ENCODE measurements at places on chromosomes 7 and 10.

DNA sequence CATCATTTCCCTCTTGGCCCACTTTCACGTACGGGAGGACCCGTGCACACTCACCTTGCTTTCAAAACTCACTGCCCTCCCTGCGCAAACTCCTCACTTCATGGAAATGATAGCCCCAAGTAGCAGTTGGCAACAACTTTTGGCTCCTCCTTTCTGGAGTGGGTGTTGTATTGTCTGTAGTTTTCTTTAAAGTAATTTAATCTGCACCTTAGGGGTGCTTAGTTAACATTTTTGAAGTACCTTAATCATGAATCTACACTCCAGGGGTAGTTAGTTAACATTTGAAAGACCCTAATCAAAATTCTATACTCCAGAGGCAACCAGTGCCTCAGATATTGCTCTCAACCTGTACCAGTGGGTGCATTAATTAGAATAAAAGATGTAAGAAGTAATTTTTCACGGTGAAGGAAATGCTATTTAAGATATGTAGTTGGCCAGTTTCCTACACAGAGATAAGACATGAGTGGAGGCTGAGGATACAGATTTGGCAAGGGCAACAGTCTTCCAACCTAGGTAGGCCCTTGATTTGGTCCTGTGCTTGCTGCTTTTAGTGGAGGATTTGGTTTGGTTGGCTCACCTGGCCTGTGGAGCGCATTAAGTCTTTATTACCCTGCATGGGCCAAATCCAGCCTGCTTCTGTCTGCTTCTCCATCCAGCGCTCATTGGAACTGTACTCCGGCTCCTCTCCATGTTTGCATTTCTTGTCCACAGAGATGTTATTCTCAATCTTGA, 93.0 kb downstream of the EXOC4 start:
- no peak for DNase-seq

DNA sequence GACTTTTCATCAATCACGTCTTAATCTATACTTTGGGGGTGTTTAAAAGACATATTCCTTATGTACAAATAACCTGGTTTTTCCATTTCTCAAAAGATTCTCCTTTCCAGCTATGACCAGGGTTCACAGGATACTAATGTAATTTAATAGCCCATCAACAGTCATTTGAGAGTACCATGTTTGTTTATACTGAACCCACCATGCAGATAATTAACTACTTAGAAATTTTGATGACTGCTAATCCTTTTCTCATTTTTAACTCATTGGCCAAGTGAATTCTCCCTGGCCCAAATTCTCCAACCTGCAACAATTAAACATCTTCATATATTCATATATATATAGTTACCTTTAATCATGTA, 28.8 kb upstream of the KMT2E start:
- DNase-seq = no peak

DNA sequence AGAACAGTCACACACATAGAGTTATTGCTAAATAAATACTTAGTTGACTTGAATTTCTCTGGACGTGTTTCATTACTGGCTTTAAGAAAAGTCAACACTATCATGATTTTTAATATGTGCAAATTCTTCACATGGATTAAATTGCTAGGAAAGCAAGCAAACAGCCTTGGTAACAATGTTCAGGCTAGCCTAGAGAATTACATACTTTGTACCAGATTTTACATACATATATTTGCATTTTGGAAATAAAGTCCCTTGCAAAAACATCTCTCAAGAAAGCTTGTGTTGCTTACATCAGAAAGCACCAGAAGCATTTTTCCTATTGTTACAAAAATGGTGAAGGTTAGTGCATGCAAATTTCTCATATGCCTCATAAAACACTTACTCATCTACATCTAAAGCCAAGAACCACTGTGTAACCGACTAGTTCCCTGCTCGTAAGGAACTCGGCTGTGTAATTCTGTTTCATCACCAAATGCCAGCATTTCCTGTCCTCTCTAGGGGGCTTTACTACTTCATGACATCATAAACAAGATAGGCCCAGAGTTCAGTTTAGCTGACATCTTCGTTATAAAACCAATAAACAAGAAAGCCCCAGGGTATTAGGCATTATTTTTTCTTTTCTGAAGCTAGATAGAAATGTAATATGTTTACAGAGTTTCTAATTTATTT, 87.8 kb downstream of the CFAP58 start:
- peak; percentile 93 for DNase-seq

- DNase-seq = no peak
These were observed 135.2 kb upstream of the DLX6 start for GRCh38 chr7:96870185-96870584.

DNA sequence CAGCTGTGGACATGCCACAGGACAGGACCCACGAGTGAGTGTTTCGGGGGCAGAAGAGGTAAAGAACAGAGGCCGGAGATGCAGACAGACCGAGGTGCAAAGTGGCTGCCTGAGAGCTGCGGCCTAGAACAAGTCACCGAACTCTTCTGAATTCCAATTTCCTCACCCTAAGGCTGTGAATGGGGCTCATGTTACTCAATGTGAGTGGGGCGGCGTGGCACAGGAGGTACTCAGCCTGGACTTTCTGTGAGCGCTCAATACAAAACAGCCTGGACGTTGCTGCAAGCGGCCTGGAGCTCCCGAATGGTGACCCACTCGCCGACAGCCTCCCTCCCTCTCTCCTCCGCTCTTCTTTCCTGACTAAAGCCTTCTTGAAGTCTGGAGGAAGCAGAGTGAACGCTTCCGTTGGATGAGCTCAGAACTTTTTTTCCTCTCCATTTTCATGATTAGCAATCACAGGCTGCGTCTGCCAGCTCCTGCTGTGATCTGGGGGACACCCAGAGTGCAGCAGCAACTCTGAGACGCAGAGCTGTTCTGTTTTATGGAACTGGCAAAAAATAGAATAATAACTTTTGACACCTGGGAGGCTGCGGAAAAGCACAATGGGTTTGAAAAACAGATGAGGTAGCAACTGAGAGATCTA, 108.5 kb downstream of the PTPRN2 start:
- DNase-seq = no peak

DNA sequence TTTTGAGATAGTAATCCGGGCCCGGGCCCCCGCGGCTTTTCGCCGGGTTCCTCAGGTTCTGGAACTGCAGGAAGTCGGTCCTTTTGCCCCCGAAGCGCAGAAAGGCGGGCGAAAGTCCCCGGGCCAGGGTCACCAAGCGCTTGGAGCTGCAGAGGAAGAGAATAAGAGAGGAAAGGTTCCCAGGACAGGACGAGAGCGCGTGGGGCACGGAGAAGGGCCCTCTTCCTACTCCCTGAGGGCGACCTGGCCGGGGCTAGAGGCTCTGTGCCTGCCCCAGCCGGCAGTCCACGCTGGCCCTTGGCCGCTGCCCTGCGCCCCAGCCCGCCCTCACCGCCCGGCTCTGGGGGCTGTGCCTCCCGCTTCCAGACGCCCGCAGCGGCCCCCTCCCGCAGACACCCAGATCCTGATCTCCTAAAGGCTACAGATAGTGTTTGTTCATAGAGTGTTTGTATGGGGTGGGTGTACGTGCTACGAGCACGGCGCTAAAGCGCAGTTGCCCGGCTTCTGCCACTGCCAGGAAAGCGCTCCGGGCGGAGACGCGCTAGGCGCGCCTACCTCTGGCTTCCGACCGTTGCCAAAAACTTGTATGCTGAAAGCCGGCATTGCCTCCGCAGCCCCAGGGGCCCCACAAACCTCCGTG, 3.2 kb downstream of the HPSE2 start:
- DNase-seq = peak; percentile 32

DNA sequence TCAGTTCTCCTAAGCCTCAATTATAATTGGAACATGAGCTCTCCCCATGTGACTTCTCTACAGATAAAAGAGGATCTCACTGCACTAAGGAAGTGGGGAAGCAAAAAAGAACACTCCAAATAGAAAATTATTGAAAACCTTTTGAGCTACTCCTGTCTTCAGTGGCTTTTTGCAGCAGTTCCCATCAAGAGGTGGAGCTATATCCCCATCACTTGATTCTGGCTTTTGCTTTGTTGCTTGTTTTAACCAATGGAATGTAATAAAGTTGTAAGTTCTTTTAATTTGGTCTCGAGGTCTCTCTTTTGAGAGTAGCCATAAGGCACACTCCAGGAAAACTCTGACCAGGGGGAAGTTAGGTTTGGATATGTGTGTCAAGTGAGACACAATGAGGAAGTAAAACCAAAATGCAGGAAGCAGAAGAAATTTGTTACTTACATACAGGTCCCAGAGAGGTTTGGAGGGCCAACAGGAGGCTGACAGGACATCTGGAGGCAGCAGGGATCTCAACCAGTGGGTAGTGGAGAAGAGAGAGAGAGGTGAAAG, 569.4 kb downstream of the HTR7 start:
- no peak for DNase-seq

GRCh38 chr7:131346885-131347592, 19.4 kb downstream of the MKLN1 start:
- no peak for DNase-seq

DNA sequence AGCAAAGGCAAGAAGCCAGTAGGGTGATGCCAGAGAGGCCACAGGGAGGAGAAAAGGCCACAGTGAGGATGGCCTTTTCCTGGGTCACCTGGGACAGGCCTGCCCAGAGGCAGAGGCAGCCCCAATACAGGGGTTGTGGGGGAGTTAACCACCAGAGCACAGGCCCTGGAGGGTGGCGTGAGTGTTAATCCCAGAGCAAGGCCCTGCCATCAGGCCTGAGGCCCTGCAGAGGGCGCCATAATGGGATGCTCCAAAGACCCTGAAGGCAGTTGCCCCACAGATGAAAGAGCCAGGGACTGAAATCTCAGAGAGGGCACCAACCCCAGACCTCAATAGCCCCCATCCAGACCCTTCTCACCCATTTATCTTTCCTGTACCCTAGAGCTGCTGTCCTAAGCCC, 23.9 kb downstream of the SLC13A4 start:
- no peak for DNase-seq

GRCh38 chr7:4134204-4134603, 547.9 kb upstream of the FOXK1 start:
- DNase-seq = peak; percentile 21

DNA sequence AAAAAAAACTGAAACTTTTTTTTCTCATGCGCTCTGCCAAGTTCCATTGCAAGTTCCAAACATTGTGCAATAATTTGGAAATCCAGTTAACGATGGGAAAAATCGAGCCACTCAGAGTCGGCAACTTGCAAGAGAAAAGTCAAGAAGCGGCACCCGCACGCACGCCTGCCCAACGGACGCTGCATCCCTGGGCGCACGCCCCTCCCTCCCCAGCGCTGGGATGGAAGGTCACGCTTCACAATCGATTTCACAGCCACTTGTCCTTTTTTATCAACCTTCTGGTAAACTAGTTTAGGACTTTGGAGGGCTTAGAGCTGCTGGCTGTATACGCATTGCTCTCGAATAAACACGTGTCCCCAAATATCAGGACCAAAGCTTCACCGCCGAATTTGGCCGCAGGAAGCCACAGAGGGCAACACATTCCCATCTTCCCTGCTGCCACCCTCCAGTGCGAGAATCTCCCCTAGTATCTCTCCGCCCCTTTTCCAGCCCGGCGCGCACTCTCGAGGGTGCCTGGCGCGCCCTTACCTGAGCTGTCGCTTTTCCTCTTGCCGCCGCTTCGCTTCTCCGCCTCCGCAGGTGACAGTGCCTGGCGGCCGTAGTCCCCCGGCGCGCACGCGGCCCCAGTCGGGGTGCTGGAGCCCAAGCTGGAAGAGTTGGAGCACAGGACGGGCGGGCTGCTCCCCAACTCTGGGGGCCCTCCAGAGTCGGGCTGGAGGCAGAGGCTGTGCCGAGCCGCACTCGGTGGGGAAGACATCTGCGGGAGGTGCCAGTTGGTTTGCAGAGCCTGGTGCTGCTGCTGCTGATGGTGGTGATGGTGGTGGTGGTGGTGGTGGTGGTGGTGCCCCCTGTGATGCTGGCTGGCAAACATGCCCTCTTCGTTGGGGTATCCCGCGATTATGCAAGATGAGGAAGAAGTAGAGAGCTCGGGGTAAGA, 857 bp downstream of the MEOX2 start:
- peak; percentile 61 for DNase-seq

Data from common myeloid progenitor, CD34-positive (primary cell).